CD4-positive, alpha-beta T cell treated with Interleukin-21 for 1 hour (primary cell): ENCODE measurements at places on chromosomes 3 and 15.

DNA sequence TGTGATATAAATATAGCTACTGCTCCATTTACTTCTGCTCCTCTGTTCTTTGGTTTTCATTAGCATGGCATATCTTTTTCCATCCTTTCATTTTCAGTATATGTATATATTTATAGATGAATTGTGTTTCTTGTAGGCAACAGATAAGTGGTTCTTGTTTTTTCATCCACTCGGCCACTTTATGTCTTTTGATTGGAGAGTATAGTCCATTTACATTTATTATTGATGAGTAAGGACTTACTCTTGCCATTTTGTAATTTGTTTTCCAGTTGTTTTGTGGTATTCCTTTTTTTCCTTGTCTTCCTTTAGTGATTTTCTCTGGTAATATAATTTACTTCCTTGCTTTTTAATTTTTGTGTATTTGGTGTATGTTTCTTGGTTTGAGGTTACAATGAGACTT lies 26.8 kb upstream of the COPB2 start:
- no peak for DNase-seq

- no peak for DNase-seq
Observed at GRCh38 chr3:126524429-126524988, 554 bp downstream of the CHST13 start.

GRCh38 chr3:195801251-195802183 lies 10.2 kb downstream of the MUC4 start:
- no peak for DNase-seq

GRCh38 chr3:190169877-190170276 lies 49.2 kb upstream of the P3H2 start:
- DNase-seq = peak; percentile 18

DNA sequence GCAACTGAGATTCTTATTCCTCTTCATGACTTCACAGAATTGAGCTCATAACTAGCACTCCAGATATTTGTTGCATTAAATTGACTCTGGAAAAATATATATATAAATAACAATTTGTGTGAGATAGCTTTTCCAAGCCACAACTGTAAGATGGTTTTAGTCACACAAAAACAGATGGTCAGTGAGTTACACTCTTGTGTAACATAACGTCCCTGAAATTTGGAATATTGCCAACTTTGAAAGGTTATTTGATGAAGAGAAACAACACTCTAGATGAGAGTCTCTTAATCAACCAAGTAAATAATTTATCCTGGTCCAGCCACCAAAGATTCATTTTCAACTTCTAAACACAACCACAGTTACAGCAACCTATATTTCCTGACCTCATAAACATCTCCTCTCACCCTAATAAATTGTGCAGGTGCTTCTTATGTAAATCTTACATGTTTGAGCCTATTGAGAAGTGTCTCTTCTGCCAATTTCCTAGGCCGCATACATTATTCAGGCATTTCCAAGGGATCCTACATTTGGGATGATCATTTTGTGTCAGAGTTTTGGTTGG lies 84.9 kb upstream of the ACP3 start:
- no peak for DNase-seq

GRCh38 chr15:55820043-55820442 lies 77.1 kb upstream of the PRTG start:
- DNase-seq = no peak

DNA sequence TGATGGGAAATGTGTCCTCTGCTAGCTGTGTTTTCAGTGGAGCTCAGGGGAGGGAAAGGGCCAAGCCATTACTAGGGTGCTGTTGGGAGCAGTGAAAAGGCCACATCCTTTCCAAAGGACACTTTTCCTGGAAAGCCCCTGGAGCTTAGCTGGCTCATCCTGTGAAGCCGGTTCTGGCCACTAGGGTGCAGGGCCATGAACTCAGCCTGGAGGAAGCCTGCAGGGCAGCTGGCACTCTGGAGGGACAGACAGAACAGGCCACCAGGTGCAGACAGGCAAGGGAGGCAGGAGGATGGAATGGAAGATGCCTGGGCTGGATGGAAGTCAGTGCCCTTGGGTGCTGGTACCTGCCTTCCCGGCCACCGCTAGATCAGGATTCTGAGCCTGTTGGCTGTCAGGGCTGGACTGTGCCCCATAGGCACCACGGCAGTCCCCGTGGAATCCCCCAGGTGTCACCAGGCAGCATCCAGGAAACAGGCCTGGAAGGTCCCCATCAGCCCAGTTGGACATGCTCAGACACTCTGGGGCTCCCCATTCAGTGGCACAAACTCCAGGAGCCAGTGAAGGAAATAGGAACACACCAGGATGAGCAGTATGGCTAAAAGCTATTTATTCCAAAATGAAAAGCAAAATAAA lies 76.2 kb upstream of the C2CD4B start:
- DNase-seq = no peak

- no peak for DNase-seq
Observed at GRCh38 chr15:90402223-90402622, 14.2 kb downstream of the IQGAP1 start.

DNA sequence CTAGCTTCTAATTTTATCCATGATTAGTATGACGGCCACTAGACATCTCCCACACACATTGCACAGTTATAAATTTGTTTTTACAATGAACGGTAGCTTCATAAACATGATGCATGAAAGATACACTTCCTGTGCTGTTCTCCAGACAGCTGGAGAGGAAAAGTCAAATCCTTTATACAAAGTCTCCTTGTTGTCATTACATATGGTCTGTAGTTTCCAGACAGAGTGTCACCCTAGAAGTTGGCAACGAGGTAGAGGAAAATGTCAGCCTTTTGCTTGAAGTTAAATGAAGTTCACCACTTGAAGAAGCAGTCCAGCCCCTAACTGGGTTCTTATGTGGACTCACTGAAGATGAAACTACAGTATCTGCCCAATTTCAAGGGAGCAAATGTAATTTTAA lies 253.0 kb upstream of the P2RY1 start:
- no peak for DNase-seq

GRCh38 chr3:3919316-3919715 lies 120.1 kb downstream of the LRRN1 start:
- no peak for DNase-seq

GRCh38 chr3:192170031-192170430 lies 557.3 kb downstream of the FGF12 start:
- DNase-seq = no peak

DNA sequence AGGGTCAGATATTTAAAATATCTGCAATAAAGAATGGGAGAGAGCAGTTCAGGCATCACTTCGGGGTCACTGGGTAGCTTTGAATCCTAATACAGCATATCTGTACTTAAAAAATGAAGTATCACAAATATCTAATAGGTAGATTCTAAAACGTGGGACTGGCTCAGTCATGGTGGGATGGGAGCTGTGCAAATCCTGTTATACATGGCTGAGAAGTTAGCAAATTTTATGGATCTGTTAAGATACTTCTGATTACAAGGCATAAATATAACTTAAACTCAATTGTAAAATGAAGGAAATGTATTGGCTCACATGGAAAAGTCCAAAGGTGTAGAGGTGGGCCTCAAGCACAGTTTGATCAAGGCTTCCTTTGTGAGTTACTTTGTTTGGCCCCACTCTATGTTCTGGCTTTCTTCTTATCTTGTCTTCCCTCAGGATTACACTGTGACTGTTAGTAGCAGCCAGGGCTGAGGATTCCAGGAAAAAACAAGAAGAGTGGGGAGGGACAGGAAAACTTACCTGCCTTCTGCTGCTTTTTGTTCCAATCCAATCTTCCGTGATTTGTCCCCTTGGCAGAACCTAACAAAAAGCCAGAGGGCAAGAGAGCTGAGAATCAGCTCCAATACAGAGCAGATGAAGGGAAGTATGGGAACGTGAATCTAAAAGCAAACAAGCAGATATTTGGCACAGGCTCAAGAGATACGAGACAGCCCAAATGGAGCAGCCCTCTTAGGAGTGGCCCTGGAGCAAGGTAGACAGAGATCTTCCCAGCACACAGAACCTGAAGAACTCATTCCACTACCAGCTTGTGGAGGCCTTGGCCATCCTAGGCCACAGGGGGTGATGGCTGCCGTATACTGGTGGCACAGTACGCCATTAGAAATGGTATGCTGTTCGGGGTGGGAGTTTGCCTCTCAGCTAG lies 10.9 kb downstream of the PAQR9 start:
- DNase-seq = no peak

DNA sequence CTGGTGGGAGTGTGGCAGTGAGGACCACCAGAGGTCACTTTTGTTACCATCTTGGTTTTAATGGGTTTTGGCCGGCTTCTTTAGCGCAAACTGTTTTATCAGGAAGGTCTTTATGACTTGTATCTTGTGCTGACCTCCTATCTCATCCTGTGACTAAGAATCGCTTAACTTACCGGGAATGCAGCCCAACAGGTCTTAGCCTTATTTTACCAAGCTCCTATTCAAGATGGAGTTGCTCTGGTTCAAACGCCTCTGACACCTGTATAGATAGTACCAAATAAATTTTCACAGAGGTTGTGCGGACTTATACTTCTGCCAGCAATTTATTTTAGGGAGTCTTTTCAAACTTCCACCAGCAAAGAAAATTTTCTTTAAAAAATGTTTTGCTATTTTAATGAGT lies 13.6 kb upstream of the SLCO3A1 start:
- DNase-seq = no peak

DNA sequence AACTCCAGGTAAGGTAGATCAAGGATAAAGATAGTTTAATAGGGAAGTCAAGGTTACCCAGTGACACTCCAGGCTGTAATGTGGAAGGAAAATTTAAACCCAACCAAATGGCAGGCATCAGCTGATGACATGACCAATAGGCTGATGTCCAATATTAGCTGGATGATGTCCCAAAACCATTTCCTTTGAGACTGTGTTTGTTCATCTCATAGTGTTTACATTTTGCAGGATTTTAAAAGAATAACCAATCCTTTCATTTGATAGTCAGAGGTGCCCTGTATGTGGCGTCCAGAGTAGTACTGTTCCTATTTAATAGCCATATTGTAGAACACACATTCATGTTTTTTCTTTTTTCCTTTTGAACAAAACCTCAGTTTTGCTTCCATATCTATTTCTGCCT lies 23.3 kb upstream of the TMEM158 start:
- DNase-seq = no peak

- no peak for DNase-seq
Observed at GRCh38 chr3:119809249-119810017, 27.5 kb downstream of the NR1I2 start.

GRCh38 chr15:79094611-79095021 lies 4.0 kb upstream of the RASGRF1 start:
- no peak for DNase-seq

- no peak for DNase-seq
Observed at GRCh38 chr3:5767304-5767703, 579.8 kb downstream of the EDEM1 start.

DNA sequence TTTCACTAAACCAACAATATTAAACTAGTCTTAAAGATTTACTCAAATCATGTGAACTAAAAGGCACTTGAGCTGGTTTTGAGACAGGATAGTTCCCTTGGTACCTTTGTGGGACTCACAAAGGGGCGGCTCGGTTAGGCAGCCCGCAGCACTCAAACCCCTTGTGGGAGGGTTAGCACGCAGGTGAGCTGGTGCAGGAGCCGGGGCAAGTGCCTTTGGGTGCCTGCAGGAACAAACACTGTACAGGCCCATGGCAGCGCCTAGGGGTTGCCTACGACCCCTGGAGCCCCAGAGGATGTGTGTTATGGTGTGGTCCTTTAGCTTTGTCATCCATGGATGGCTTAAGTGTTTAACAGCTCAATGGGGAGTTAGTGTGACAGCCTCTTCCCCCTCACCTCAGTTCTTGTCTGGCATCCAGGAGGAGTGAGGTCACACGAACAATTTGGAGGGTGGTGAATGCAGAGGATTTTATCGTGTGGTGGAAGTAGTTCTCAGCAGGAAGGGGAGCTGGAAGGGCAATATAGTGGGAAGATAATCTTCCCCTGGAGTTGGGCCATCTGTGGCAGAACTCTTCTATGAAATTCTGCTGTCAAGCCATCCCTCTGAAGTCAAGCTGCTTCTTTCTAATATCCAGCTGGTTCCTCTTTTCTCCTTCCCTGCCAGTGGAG lies 470.9 kb downstream of the RBMS3 start:
- DNase-seq = no peak

DNA sequence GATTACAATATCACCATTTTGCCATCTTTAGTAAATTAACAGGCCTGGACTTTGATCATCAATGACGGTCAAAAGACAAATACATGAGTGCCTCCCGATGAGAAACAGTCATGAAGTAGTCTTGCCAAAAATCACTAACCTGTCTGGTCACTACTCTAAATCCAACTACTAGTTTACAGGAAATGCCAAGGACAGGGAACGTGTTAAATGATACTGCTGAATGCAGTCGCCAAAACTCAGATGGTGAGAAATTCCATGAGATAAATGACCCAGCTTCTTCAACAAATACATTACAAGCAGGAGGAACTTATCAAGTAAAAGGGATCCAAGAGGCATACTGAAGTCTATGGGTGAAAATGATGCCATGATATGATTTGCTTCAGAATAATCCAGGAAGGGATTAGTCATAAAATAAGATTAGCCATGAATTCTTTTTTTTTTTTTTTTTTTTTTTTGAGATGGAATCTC lies 35.8 kb upstream of the ATP13A3 start:
- DNase-seq = no peak

DNA sequence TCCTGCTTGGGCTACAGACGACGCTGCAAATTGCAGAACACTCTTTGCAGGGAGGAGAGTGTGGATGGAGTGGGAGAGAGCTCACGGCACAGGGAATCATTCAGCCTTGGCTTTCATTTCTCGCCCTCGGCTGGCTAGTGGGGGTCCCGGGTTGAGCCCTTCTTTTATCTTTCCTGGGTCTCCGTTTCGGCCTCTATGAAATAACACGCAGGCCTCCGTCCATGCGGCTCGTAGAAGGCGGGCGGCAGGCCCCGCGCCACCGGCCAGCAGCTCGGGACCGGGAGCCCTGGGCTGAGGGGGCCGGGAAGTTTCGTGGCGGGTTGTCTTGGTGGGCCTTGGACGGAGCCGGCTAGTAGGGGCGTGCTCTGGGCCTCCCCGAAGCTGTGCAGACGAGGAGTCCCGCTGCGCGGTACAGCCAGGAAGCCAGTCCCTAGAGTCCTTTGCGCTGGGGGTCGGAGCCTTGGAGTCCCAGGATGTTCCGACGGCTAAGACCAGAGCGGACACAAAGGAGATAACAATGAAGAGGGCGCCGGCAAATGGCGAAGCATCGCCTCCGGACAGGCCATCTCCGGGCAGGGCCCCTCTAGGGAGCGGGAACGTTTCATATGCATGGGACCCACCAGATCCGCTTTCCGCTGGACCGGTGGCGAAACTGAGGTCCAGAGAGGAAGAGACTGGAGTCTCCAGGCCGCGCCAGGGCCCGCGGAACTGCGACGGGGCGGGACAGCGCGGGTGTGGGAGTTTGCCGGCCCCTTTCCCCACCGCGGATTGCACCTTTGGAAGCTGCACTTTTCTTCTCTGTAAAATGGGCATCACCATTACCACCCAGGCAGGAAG lies 4.3 kb downstream of the RNU6-1 start:
- no peak for DNase-seq

DNA sequence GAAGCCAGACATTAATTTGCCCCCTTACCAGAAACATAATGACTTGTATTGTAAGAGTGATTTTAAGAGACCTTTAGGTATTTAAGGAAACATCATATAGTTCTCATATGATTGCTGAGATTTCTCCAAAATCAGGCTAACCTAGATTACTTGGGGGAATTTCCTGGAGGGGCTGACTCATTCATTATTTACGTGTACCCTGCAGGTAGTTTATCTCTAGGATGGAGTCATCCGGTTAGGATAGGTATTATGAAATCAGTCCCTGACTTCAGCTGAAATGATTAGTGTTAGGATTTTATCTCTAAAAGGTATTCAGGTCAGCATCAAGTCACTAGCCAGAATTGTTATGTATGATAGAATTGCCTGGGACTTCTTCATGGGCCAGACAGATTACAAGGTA lies 97.5 kb downstream of the TCF12 start:
- DNase-seq = no peak
